ENCODE measurements at places on chromosomes 4 and X.

DNA sequence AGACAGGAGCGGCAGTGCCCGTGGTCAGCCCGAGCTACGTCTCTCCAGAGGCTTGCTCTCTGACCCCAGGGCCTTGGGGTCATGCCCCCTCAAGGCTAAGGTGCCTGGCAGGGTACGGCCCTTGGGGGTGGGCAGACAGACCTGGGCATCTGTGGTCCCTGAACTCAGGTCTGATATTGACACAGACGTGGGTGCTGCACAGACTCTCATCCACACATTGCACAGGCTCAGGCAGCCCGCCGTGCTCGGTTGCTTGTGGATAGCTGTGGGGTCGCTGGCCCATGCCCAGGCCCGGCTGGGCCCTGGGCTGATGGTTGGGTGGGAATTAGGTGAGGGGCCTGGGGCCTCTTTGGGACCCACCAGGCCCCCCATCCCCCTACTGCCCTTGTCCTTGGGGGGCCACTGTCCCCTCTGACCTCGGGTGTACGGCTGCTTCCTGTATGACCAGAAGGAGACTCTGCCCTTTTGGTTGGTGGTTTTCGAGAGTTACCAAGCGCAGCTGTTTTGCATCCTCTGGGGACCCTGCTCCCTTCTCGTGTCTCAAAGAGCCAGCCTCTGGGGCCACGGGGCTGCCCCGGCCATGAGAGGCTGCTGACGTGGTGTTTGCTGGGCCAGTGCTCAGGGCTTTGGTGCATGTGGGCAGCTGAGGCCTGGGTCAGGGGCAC lies 10.1 kb downstream of the FGFRL1 start:
- DNase-seq, result no peak

DNA sequence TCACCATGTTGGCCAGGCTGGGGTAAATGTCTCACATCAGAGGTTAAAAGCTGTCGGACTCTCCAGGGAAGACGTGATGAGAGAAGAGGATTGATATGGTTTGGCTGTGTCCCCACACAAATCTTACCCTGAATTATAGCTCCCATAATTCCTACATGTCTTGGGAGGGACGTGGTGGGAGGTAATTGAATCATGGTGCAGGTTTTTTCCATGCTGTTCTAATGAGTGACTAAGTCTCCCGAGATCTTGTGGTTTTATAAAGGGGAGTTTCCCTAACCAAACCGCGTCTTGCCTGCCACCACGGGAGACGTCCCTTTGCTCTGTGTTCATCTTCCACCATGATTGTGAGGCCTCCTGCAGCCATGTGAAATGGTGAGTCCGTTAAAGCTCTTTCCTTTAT lies 64.4 kb downstream of the ASMT start:
- no peak for DNase-seq

DNA sequence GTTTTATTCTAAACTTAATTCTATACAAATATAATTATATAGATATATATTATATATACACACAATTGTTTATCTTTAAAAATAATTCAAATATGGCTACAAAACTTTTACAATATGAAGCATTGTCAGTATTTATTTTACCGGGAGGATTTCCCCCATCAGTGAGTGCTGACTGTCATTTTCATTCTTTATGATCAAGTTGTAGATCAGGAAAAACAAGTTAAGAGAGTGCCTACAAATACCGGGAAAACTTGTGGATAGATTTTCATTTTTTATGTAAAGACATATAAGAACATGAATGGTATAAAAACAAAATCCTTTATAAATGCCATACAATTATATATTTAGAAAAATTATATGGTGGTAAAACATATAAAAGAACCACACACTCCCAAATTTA lies 37.8 kb downstream of the CLCN3 start:
- no peak for DNase-seq

GRCh38 chrX:57417827-57418226 lies 131.3 kb downstream of the FAAH2 start:
- no peak for DNase-seq

- peak; percentile 74 for DNase-seq
These were observed 626 bp upstream of the FRAS1 start for GRCh38 chr4:78056265-78057129.

- DNase-seq, result no peak
These were observed 62.6 kb downstream of the DGKK start for GRCh38 chrX:50407976-50408375.

DNA sequence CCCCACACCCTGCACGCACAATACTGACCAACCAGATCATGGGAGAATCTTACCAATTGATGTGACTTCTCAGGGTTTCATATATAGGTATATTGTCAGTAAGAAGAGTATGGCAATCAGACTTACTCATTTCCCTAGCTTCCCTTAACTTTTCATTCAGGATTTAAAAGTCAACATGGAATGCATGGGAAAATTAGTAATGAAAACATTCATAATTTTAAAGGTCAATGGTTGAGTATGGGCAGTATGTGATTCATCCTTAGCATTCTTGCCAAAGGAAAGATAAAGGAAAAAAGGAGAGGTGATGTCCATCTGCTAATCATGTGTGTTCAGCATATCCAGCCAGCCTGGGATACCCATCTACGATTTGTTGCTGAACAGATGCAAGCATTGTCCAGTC lies 4.0 kb downstream of the DIPK2B start:
- DNase-seq, result no peak

DNA sequence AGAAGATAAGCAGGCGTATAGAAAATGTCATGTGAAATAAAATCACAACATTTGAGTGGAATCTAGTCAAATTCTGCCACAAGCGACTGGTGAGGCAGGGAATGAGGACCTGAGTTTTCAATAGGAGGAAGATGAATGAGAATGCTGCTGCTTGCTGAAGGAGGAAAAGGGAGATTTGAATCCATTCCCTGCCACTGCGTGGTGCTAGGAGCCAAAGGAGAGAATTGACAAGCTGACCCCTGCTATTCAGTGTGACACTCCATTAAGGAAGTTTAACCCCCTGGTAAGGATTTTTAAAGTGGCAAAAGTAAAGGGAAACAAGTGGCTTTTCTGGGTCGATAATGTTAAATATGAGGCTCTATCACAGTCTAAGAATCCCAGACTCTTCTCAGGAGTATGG lies 314.0 kb downstream of the NAF1 start:
- DNase-seq, result no peak

DNA sequence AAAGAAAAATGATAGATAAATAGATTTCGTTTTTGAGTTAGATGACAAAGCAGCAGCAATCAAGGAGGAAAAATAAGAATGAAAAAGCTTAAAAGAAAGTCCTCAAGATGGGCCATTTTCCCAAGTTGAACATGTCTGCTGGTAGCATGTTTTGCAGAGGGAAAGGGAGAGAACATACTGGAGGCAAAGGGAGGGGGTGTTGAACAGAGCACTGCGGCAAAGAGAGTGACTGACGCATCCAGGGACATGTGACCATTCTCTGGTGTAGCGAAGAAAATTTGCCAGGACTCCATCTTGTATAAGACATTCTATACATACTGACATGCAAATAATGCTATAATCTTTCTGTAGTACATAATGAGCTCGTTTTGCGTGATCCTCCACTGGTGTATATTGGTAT lies 1.2 kb downstream of the LINC00632 start:
- DNase-seq, result peak; percentile 86

DNA sequence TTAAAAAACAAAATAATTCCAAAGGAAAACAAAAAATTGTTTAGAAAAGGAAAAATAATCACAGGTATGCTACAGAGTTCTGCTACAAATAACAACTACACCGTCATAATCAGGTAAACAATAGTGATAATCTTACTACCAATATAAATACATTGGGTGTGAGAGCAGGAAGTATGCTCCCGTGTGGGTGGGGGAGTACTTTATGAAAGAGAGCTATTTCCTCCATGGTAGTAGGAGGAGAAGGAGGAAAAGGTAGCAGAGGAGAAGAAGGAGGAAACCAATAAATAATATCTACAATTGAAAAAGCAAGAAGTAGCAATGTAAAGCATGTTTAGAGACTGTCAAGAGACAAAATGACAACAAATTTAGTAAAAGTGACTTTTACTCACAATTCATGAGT lies 35.1 kb downstream of the TEC start:
- no peak for DNase-seq

GRCh38 chr4:80538276-80538926 lies 202.9 kb downstream of the CFAP299 start:
- DNase-seq, result no peak

DNA sequence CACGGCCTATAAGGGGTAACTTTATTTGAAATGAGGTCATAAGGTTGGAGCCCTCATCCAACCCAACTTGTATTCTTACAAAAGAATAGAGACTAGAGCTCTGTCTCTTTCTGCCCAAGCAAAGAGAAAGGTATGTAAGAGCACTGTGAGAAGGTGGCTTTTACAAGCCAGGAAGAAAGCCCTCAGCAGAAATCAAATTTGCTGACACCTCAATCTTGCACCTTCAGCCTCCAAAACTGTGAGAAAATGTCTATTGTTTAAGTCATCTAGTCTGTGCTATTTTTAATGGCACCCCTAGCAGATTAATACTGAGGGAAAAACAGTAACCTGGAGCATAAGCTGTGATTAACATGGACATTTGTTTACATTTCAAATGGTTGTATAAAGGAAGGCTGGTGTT lies 860.7 kb downstream of the PCDH7 start:
- DNase-seq, result no peak

- DNase-seq, result no peak
These were observed 166.2 kb downstream of the WDFY3 start for GRCh38 chr4:84800256-84800655.

DNA sequence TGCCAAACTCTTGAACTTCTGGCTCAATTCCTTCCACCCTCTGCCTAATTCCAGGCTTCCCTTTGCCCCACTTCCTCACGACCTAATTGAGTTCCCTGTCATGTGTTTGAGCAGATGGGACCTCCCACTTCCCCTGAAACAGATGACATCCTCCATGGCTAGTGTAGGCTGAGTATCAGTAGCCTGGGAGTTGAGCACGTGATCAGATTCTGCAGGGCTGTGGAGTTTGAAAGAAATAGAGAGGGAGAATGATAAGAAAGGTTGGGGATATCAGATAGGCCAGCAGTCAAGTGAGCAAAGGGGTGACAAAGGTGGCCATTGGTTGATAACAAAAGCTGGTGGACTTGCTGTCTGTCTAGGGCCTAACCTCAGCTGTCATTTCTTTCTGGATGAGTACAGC lies 18.8 kb upstream of the NWD2 start:
- DNase-seq, result no peak

GRCh38 chrX:119618439-119618838 lies 12.2 kb upstream of the NKRF start:
- no peak for DNase-seq

- no peak for DNase-seq
These were observed 85.3 kb downstream of the HCCS start for GRCh38 chrX:11196476-11196875.

DNA sequence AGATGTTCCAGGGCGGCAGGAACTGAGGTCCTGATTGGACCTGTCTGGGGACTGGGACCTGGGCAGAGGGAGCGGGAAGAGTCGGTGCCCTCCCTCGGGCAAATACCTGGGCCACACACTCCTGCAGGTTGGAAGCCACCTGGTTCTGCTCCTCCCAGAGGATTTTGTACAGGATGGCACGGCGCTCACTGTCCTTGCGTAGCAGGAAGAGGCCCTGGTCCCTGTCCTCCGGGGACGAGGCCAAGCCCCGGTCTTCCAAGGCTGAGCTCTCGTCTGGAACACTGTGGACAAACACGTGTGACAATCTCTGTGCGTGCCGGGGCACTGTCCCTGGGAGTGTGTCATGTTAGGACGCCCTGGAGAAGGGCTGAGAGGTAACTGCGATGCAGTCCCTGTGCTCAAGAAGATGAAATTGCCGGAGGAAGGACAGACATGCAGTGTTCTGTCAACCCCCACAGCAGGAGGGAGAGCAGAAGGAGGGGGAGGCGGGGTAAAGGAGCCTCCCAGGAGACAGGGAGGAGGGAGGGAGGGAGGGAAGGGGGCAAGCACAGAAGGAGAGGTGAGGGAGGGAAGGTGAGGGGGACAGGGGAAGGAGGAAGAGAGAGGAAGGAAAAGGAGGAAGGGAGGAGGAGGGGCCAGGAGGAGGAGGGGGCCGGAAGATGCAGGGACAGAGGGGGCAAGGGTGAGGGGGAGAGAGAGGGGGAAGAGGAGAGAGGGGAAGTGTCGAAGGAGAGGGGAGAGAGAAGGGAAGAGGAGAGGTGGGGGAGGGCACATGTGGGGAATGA lies 29.0 kb downstream of the PDHA1 start:
- no peak for DNase-seq

GRCh38 chrX:13966071-13966792 lies 63.5 kb downstream of the GEMIN8 start:
- no peak for DNase-seq

DNA sequence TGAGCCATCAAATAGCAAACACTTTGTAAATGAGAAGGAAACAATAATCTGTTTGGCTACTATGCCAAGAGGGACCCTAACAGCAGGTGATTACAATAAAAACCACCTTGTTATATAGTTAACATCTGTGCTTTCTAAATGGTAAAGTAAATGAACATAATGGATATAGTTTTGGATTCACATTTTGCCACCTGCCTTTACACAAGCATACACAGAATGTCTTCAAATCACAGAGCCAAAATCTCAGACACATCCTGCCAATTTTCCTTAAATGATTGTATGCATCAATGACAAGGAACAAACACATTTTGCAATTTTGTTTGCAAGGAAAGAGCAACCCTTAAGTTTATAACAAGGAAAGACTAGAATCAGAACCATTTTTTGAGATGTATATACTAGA lies 334.2 kb downstream of the FSTL5 start:
- DNase-seq, result no peak

- no peak for DNase-seq
These were observed 71.0 kb downstream of the LAS1L start for GRCh38 chrX:65463550-65463949.

Measured in putamen (tissue), 1 donor.